ENCODE measurements at places on chromosomes 1 and 21.

- DNase-seq = no peak
Observed at GRCh38 chr21:28445141-28445830, 547.4 kb downstream of the LTN1 start.

GRCh38 chr1:68217060-68217554 is 15.2 kb downstream of the WLS start:
- DNase-seq = no peak

- no peak for DNase-seq
Observed at GRCh38 chr1:222955964-222956363, 141.1 kb downstream of the DISP1 start.

DNA sequence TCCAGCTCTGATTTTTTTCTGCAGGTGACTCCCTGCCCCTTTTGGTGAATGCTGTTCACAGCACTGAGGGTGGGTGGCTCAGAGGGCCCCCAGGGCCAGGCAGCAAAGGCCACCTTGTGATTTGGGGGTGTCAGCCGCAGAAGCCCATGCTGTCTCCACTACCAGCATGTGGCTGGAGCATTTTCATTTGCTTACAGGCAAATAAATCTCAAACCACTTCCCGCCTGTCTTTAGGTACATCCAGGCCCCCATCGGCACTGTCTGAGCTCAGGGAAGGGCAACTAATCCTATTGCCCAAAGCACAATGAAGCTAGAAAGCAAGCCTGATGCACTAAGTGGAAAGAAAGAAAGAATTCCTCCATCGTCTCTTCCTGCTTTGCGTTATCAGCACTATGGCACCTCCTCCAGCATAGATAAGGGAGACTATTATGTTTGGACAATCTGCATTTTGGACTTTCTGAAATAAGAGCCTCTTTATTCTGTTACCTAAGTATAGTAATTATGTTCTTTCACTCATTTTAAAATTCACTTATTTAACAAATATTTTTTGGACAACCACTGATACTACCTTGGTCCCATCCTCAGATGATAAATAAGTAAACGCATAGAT is 100.5 kb upstream of the TLR5 start:
- no peak for DNase-seq

DNA sequence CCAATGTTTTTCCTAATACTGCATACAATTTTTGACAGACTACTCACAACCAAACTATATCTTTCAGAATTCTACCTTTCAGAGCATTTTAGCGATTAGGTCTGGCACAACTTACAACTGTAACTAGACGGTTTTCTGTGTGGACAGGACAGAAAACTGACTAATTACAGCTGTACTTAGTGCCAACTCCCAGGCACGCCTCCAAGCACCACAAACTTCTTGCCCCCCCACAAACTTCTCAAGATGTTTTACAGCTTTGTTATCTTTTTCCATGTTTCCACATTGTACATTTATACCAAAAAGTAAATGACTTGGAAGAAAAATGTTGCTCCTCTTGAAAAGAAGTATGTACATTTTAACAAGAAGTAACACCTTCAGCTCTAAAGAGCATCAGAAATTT is 13.8 kb downstream of the LYST start:
- no peak for DNase-seq

DNA sequence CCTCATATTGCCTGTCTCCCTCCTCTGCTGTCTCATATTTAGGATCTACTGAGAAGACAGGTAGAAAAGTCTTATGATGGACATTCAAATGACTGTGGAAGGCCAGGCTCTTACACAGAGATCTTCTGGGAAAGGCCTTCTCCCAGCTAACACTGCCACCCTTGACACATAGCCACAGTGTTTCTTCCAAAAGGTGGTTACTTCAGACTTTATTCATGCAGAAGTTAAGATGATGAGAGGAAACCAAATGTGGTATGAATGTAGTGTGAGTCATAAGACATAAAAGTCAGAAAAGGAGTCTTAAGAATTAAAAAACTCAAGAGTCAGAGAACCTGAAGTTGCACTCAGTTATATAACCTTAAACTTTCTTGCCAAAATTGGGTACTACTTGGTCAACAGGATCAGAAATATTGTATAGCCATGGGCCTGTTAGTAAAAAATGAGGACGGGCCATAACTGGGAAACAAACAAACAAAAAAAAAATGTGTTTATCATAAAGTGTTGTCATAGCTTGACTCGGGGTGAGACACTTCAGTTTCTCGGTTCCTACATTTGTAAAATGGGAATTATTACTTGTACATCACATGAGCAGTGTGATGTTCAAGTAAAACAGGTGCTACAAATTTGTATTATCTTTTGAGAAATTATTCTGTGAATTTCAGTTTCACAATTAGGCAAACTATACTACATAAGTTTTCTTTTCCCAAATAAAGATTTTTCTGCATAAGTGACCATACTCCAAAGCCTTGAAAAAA is 1.2 kb upstream of the DENND1B start:
- no peak for DNase-seq

GRCh38 chr1:28208818-28209441 is 23.9 kb downstream of the DNAJC8 start:
- peak; percentile 49 for DNase-seq

- no peak for DNase-seq
Observed at GRCh38 chr21:15682186-15682895, 47.4 kb upstream of the USP25 start.
